ENCODE measurements at places on chromosomes 5 and 9.

GRCh38 chr5:30874241-30875034, 319.0 kb upstream of the CDH6 start:
- DNase-seq: no peak

GRCh38 chr9:116891424-116891823, 204.3 kb downstream of the TRIM32 start:
- no peak for DNase-seq

DNA sequence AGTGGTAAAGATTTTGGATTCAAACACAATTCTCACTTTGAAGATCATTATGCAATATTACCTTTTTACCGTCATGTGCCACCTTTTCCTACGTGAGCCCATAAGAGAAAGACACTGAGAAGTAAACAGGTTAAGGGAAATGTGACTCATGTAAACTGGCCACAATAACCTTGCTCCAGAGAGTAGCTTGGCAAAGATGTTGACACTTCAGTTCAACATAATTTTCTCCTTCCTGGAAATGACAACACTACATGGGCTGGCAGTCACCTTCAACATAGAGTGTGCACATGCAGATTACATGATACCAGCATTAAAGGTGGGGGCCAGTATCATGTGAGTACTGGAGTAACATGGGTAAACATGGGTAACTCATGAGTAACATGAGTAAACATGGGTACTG, 141.9 kb downstream of the CDK5RAP2 start:
- DNase-seq: no peak

- no peak for DNase-seq
These were observed 105.8 kb downstream of the INVS start for GRCh38 chr9:100204796-100205195.

DNA sequence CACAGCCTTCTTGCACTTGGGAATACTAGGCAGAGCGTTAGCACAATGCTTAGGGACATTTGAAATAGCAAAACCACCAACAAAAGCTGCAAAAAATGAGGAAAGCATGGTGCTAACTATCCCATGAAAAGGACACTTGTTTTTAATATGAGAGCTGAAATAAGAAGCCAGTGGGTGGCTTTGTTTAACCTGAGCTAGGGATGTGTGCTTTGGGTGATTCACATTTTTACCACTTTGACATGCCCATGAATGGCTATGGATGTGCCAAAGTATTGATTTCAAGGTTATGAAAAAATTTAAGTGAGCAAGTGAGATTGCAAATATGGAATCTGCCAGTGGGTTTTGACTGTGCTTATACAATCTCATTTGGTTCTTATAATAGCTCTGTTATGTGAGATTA, 67.3 kb downstream of the DMRT2 start:
- DNase-seq: no peak

- DNase-seq: no peak
These were observed 4.9 kb upstream of the RCL1 start for GRCh38 chr9:4787876-4788275.
